ENCODE measurements at places on chromosomes 2 and 18.
A peak's percentile ranks its signal among the peaks of the same experiment; 100 is the strongest.

GRCh38 chr2:88350331-88351248 lies 101.9 kb downstream of the FOXI3 start:
- peak; percentile 81 for DNase-seq

DNA sequence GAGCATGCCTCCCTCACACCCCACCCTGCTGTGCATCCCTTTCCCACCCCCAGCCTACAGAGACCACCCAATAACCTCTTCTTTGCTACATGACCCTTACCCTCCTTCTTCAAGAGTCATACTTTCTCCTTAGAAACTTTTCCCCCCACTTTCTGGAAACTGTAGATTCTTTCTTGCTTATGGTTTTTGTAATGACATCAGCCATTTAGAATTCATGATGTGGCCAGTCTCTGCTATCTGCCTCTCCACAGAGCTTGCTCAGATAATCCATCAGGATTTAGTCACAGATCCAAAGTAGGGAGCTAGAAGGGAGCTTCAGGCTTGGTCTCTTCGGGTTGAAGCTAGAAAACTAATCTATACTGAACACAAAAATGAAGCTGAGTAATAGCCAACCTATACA lies 36.5 kb downstream of the GALM start:
- no peak for DNase-seq

- DNase-seq: no peak
Observed at GRCh38 chr2:234751275-234751973, 200.4 kb upstream of the SH3BP4 start.

DNA sequence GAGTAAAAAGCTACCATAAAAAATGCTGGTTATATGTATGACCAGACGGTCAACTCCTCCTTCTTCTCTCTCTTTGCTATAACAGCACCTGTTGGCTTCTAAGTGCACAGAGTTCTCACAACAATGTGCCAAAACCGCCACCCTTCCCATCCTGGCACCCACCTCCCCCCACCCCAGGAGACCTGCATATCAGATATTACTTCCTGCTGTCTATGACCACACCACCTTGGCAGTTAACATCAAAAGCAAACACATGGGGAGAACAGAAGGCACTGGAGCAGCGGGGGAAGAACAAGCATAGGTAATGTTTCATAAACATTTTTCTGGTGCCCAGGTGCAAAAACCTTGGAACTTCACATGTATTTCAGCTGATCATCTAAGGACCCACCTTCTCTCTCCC lies 15.5 kb downstream of the SPRED2 start:
- no peak for DNase-seq
